Left renal cortex interstitium (tissue), 4 donors: ENCODE measurements at places on chromosomes 6 and 20. TPM values are rescaled to one million over a fixed set of nuclear protein-coding genes. Genes with fewer than 3 reads are reported as not detected.

GRCh38 chr6:81984599-81984998, 232.1 kb upstream of the TENT5A start:
- no peak for DNase-seq

GRCh38 chr6:139164001-139164400, 29.1 kb downstream of the HECA start:
- DNase-seq: no peak

- no peak for DNase-seq
Observed at GRCh38 chr6:15063253-15063853, 182.5 kb upstream of the JARID2 start.

GRCh38 chr20:47358039-47358671, 1.7 kb upstream of the ZMYND8 start:
- no peak for DNase-seq

DNA sequence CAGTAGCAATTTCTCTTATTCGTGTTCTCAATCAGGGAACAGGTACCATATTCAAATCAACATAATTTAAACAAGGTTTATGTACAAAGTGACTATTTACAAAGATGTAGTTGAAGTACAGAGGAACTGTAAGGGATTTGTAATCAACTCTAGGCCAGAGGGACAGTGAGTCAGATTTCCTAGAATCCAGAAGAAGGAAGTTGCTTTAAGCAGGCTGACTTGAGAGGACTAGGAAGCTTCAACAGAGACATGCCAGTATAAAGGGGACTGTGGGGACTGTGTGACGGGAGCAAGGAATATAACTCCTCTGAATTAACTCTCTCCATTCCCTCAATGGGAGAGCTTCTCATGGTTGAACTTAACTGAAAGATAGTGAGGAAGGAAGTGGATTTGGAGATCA, 427.4 kb upstream of the JAG1 start:
- DNase-seq: no peak

DNA sequence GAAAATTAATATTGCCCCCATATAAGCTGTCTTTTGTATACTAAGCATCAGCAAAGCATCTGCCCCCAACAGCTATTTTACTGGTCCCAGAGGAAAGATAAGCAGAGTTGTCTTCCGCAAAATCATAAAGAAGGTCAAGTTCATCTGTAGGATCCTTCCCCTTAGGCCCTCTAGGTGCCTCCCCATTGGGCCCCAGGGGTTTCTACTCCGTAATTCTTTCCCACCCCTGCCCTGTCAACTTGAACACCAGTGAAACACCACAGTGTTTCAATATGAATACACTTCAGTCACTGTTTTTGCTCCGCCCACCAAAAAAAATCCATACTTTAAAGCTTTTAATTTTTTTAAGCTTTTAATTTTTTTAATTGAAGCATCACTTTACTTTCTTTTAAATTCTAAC, 159.2 kb downstream of the ATXN1 start:
- no peak for DNase-seq

GRCh38 chr6:1479095-1479494, 89.7 kb downstream of the FOXF2 start:
- no peak for DNase-seq

- no peak for DNase-seq
Observed at GRCh38 chr6:37702314-37702713, 4.6 kb upstream of the MDGA1 start.

DNA sequence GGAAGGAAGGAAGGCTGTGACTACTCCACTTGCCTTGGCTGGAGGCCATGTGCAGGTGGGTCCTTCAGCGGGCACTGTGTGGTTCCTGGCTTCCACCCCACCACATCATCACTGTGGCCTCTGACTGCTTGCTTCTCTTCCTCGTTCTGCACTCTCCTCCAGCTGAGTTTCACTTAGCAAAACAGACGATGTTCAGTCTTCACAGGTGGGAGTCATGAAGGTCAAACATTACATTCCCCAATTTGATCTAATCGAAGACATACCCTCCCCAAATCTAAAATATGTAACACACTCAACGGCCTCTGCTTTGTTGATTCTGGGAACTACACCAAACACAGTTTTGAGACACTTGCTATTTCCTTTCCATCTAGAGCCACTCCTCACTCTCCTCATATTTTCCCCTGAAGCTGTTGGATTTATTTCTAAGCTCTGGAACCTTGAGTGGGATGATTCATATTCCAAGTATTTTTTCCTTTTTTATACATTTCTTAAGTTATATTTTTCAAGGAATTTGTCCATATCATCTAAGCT, 132.5 kb upstream of the FOXA2 start:
- no peak for DNase-seq

DNA sequence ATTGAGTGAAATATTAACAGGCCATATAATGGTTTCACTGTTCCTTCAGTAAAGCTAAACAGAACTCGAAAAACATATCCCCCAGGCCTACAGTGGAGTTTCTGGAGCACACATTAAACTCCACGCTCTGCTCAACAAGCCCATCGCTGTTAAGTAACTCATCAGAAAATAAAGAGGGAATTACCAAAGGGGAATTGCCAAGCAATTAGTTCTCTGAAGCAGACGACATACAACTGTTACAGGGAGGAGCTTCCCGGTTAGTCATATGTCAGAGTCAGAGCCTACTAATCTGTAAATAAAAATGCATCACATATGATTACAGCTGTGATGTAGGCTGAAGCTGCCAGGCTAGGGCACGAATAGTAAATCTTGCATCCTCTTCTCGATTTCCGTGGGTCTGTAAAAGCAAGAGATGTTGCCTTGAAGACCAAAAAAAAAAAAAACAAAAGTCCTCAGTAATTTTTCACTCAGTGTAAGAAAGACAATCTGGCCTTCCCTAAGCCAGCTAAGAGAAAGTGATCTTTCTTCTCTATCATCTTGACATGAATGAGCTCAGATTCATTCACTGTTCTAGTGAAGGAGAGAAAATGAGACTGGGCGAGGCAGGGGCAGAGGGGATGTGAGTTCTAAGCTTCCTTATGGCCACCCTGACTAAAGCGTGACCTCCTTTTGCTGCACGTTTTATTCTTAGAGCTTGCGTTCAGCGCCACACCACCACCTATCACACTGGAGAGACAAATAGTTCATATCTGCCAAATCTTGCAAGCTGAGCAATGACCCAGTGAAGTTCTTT, 13.8 kb downstream of the ATXN1 start:
- no peak for DNase-seq

DNA sequence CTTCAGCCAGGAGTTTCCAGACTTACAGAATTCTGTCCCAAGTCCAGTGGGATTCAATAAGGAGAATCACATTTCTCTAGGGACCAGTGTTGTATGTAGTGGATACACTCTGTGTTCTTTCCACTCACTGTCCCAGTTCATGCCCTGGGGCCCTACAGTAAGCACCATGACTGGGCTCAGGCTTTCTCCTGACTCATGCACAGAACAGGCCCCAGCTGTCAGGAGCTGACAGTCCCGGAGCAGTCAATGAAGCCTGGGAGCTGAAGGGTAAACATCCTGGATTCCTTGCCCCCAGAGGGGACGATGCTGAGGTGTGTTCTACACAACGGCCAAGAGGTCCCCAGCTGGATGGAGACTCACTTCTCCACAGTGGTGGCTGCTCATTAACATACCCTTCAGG, 40.2 kb upstream of the LRFN2 start:
- no peak for DNase-seq

GRCh38 chr6:127791779-127792528, 108.9 kb downstream of the THEMIS start:
- DNase-seq: no peak

DNA sequence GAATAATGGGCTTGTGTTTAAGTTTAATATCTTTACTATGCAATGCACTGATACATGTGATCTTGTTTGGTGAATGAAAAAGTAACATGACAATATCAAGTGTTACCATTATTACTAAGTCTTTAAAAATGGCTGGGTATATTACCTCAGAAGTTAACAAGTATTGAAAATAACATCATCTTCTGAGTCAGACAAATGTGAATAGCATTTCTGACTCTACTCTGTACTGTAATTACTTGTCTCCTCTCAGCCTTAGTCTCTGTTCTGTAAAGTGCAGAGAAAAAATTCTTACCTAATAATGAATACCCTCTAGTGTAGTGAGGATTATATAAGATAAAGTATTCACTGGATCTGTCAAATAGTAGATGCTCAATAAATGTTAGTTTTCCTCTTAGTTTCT, 47.0 kb upstream of the GCLC start:
- DNase-seq: no peak

GRCh38 chr20:44153636-44154043, 33.3 kb downstream of the JPH2 start:
- DNase-seq: no peak

GRCh38 chr20:35511814-35512420, 17.5 kb downstream of the C20orf173 start:
- peak; percentile 1 for DNase-seq

GRCh38 chr20:52747845-52748284, 224.3 kb upstream of the TSHZ2 start:
- DNase-seq: no peak

GRCh38 chr6:138498629-138499302, 528 bp downstream of the NHSL1 start:
- DNase-seq: no peak

- DNase-seq: no peak
Observed at GRCh38 chr6:111481836-111482187, 1.2 kb downstream of the REV3L start.

- DNase-seq: no peak
Observed at GRCh38 chr20:40205971-40206370, 483.1 kb downstream of the MAFB start.

DNA sequence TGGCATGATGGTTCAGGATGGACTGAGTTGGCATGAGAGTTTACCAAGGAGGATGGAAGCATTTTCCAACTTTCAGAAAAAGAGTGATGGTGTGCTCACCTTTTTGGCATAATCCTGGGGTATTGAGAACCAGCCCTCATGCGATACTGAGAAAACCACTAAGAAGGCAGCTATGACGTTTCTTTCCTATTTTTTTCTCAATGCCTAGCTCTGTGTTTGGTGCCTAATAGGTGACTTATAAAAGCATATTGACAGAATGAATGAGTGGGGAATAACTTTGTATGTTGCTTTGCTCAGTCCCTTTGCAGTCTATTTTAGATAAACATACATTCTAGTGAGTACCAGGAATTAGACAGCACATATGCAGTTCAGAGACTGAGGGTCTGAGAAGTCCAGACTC, 816.3 kb downstream of the DHX35 start:
- no peak for DNase-seq

GRCh38 chr6:159169193-159169555, at the start of gene FNDC1:
Gene FNDC1, plus strand, starts transcription at chr6:159169400. Its CDS starts 197 bp downstream, at chr6:159169597.
- DNase-seq: no peak

- no peak for DNase-seq
Observed at GRCh38 chr6:1747003-1747402, 137.3 kb downstream of the FOXC1 start.

DNA sequence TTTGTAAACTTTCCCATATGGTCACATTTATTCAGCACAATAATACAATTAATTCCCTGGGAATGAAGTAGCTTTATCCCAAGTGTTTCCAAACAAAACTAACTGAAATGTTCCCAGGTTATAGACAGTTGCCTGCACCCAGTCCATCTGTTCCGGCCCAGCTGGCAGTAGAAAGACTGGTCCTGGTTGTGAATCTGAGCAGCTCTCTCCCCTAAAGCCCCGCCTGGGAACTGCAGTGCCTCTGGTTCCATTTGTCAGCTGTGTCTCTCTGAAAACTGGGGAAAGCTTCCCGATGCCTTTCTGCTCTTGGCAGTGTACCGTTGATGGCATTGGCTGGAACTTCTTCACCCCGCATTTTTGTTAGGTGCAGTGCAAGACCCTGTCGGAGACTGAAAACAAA, 8.7 kb downstream of the MTHFD1L start:
- no peak for DNase-seq

GRCh38 chr20:35918021-35918420, 36.3 kb downstream of the SCAND1 start:
- DNase-seq: no peak

The WFDC5 gene
- not detected for polyA plus RNA-seq

The ZNF322 gene
- 40.9 TPM for polyA plus RNA-seq

The NR2E1 gene
- polyA plus RNA-seq: not detected

The CD93 gene
- polyA plus RNA-seq: 40.9 TPM

The RANBP9 gene
- polyA plus RNA-seq: 42.5 TPM

The TPX2 gene
- 49.9 TPM for polyA plus RNA-seq

The TGM3 gene
- 0.82 TPM for polyA plus RNA-seq

The GSTA1 gene
- 1.1 TPM for polyA plus RNA-seq

The LY86 gene
- polyA plus RNA-seq: 1.1 TPM

The GDAP1L1 gene
- 0.70 TPM for polyA plus RNA-seq

The PPP2R5D gene
- polyA plus RNA-seq: 69.5 TPM

The SRSF12 gene
- 13.1 TPM for polyA plus RNA-seq

The TRERF1 gene
- 14.1 TPM for polyA plus RNA-seq
